HTR-8/SVneo (cell line): ENCODE measurements at places on chromosomes 11 and 22.
A peak's percentile ranks its signal among the peaks of the same experiment; 100 is the strongest.

DNA sequence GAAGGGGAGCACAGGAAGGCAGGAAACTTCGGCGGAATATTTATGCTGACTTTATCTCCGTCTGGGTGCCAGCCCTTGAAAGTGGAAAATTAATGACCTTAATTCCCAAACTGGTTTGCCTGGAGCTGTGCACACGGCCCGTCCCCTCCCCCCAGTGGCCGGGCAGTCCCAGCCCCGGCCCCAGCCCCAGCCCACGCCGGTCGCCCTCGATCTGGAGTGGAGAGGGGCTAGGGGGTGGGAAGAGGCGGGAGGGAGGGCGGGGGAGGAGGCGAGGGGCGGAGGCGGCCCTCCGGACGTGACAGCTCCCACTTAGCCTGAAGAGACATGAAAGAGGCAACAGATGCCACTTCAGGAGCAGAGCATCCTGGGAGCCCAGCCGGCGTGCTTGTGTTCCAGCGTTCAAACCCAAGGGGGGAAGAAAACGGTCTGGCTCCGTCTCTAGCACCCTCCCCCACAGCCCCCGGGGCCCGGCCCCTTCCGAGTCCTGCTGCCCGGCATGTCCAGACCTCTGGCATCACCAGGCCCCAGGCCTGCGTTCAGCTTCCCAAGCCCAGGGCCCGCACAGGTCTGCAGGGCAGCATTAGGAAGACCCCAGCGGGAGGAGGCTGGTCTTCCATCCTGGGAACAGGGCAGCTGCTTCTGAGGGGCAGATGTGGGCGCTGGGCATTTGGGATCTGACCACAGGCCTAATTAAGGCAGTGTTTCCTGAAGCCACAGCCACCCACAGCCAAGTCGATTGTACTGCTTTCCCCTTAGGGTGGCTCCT lies 20.0 kb upstream of the LMO1 start:
- no peak for DNase-seq

- peak; percentile 64 for DNase-seq
These were observed 10.6 kb downstream of the LRRC51 start for GRCh38 chr11:72091292-72091691.

GRCh38 chr22:35418088-35418487 lies 18.1 kb downstream of the MCM5 start:
- no peak for DNase-seq

GRCh38 chr11:8262552-8263108 lies 1.0 kb downstream of the LMO1 start:
- peak; percentile 37 for DNase-seq

GRCh38 chr22:42960531-42961399 lies 54.2 kb downstream of the PACSIN2 start:
- DNase-seq = no peak

DNA sequence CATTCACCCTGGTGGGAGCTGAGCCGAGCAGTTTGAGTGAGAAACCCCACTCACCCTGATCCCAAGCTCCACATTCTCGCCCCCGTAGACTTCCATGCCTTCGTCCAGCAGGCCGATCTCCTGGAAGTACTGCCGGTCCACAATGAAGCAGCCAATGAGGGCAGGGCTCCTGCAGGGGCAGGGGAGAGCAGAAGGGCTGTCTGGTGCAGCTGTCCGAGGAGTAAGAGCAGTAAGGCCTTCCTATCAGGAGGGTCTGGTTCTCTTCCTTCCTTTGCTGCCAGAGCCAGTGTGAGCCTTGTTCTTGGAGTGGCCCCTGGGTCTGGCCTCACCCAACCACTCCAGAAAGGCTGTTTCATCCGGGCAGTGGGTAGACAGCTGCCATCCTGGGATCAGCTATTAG lies 19.4 kb upstream of the CSNK2A3 start:
- DNase-seq = no peak

- no peak for DNase-seq
These were observed 313 bp downstream of the PRCP start for GRCh38 chr11:82899957-82900276.

DNA sequence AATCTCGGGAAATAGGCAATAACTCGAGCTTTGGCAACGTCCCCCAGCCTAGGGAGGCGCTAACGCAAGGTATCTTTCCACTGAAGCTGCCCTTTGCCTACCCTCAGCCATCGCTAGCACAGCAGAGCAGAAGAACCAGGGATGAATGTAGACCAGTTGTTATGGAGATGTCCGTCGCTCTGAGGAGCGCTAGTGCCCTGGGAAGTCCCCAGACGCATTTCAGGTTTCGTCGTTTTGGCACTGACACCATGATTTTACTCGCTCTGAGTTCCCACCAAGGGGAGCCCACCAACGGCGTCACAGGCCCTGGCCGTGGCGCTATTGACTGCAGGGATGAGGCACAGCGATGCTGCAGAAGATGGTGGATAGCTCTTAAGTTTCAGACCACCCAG lies 22.7 kb upstream of the BDNF start:
- DNase-seq = peak; percentile 12

GRCh38 chr11:109320595-109320994 lies 101.4 kb upstream of the C11orf87 start:
- peak; percentile 49 for DNase-seq

GRCh38 chr22:40534379-40535188 lies 101.9 kb downstream of the MRTFA start:
- peak; percentile 24 for DNase-seq

DNA sequence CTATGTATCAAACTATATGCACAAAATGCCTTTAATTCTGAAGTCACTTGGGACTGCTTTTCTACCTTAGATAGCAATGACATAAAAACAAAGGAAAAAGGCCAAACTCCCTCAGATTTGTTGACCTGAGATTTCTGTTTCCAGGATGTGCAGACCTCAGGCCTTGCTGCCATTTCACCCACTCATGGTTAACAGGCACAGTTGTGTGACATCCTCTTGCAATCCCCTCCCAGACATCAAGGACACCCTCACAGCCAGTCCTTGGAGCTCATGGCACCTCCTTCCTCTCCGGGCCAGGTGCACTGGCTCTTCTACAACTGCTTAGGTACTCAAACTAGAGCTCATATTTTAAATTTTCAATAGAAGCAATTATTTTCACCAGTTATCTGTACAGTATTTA lies 37.3 kb downstream of the SERPIND1 start:
- DNase-seq = no peak
